ENCODE measurements at places on chromosomes 11 and 22.
A peak's percentile ranks its signal among the peaks of the same experiment; 100 is the strongest.

DNA sequence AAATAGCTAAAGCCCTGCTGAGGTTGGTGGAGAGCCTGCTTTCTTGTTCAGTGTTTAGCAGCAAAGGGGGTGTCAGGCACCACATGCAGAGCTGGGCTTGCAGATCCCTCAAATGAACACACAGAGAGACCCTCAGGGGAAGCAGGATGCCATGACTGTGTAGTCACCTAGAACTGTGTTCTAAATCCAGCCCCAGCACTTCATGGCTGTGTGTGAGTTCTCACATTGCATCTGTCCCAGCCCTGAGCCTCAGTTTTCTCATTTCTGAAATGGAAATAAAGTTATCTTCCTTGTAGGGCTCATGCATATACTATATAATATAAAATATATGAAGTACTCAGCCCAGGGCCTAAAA is 47.1 kb downstream of the CWC15 start:
- peak; percentile 66 for DNase-seq

DNA sequence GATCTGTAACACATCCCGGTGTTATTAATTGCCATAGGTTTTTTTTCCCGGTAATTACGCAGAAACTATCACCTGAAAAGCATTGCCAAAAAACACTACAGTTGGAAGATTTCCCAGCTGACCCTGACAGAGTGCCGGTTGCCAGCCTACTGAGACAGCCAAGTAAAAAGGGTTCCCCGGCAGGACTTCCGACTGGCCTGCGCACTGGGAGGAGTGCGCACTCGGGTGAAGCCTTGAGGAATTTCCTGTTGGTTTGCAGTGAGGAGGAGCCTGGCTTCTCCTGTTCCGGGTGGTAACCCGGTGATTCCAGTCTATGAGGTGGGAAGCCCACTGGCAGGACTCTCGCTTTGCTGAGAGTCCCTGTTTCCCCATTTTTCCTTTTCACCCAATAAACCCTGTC is 52.1 kb downstream of the CNTF start:
- no peak for DNase-seq

GRCh38 chr11:13462311-13462900 is 616 bp downstream of the BTBD10 start:
- peak; percentile 46 for DNase-seq

DNA sequence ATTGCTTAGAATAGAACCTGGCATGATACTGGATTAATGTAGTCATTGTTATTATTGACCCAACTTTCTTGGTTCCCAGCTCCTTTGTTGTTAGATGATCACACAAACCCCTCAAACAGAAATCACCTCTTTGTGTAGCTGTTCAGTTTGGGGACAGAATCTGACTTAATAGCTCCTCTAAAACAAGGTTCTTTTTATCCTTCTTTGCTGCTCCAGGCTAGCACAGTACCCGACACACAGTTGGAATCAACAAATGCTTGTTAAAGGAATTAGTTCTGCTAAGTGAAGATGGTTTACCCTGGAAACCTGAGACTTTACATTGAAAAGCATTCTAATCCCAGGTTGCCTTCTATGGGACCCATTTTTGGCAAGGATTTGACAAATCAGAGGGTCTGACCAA is 43.9 kb downstream of the GAB2 start:
- no peak for DNase-seq

GRCh38 chr11:130156108-130157022 is 3.2 kb upstream of the ST14 start:
- peak; percentile 47 for DNase-seq

GRCh38 chr11:71131861-71132260 is 120.5 kb downstream of the SHANK2 start:
- DNase-seq, result no peak

DNA sequence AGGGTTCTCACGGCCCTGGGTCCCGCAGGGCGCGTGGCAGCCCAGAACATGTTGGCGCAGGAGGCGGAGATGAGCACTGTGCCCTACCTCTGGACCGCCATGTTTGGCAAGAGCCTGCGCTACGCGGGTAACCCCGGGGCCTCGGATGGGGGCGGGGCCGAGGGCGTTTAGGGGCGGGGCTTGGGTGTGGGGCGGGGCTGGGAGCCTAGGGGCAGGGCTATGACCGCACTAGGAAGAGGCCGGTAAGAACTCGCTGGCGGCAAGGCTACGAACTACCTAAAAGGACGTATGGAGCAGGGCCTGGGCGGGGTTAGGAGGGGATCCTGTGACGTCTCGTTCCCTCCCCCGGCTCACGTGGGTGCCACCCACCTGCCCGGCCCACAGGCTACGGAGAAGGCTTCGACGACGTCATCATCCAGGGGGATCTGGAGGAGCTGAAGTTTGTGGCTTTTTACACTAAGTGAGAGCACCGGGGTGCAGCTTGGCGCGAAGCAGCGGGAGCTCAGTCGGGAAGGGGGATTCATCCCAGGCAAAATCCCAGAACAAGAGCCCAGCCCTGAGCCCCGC is 2.8 kb upstream of the LZTR1 start:
- DNase-seq, result peak; percentile 83

DNA sequence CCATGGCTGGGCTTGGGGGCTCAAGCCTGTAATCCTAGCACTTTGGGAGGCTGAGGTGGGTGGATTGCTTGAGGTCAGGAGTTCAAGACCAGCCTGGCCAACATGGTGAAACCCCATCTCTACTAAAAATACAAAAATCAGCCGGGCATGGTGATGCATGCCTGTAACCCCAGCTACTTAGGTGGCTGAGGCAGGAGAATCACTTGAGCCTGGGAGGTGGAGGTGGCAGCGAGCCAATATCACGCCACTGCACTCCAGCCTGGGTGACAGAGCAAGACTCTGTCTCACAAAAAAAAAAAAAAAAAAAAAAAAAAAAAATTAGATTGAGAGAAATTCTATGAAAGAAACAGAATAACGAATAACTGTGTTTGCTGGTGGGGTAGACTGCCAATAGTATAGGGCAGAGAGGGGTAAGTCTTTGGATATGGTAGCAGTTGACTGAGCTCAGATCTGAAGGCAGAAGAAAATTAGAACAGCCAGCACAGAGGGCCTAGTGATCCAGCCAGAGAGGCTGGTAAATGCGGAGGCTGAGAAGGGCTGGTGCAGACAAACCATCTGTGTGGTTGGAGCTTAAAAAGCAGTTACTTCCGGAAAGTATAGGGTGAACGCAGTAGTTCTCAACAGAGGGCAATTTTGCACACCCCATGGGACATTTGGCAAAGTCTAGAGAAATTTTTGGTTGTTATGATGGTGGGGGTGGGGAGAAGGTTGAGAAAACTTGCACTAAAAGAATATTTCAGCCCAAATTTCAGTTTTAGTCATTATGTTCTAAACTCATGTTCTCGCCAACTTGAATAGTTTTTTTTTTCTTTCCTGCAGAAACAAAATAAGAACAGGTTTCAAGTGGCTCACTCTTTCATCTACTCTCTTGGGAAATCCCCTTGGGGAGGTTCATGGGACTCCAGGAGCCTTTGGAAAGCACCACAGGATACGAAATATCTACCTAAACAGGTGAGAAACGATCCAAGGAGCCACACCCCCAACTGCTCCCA is 1.6 kb upstream of the HORMAD2 start:
- no peak for DNase-seq

DNA sequence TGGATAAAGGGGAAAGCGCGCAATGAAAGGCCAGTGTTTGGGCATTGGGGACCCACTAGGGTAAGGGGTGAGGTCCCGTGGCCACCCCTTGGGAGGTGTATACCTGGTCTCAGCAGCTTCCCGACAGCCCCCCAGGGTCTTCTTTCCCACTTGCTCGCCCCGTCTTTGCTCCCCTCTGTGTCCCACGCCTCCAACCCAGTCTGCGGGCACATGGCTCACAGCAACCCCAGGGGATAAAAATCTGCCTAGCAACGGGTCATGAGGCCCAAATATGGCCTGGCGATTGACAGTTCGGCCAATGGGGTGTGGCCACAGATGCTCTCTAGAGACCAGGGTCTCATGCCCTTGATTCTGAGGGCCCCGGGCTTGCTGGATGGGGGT is 41.6 kb downstream of the AHNAK start:
- no peak for DNase-seq

DNA sequence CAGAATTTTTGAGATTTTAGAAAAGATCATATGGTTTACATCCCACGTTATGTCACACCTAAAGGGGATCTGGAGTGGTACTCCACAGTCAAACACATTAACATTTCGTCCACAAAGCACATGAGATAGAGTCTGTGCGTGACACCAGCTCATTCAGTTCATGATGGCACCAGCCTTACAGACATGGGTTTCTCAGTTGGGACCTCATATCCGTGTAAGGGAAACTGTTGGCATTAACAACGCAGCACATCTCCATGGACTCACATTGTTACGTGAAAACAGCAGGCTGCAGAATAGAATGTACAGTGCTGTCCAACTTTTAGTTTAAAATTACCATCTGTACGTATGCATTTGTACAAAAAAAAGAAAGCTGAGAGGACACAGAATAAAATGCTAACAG is 14.0 kb downstream of the RIC8A start:
- DNase-seq, result no peak

GRCh38 chr11:63667995-63668795 is 3.0 kb downstream of the ATL3 start:
- peak; percentile 95 for DNase-seq

DNA sequence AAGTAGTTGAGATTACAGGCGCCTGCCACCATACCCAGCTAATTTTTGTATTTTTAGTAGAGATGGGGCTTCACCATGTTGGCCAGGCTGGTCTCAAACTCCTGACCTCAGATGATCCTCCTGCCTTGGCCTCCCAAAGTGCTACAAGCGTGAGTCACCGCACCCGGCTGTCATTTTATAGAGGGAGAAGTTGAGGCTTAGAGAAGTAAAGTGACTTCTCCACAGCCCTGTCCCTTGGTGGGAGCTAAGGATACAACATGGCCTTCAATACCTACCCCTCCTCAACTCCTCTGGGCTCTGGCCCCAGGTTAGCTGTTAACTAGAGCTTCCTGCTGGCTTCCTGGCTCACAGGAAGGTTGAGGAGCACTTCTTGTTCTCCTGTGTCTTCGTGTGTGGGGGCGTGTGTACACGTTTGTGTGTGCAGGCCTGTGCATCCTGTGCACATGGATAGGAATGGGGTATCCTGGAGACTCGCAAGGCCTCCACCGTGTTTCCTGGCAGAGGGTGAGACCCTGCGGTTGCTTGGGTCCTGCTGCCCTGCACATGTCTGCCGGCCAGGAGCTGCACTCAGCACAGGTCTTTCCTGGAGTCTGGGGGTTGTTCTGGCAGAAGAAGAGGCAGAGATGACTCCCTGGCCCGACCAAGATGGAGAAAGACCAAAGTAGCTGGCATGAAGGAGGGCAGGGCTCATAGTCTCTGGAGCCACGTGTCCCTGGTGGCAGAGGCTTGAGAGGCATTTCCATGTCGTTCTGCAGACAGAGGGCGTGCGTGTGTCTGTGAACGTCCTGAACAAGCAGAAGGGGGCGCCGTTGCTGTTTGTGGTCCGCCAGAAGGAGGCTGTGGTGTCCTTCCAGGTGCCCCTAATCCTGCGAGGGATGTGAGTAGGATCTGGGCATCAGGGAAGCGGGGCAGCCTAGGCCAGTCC is 2.4 kb downstream of the SIDT2 start:
- peak; percentile 73 for DNase-seq

DNA sequence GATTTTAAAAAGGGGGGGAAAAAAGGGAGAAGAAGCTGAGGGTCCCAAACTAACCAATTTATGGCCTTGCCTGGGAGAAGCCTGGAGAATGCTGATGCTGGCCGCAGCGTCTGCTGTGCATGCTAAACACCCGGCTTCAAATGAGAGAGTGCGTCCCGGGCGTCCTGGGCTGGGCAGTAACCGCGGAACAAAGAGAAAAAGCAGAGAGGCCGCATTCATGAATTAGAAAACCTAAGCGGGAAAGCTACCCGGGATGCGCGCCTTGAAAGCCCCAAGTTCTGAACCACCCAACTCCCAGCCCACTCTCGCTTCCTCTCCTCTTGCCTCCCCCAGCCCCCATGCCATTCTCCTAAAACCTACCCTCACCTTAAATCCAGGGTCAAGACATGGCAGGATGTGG is 6.5 kb downstream of the MN1 start:
- DNase-seq, result no peak

DNA sequence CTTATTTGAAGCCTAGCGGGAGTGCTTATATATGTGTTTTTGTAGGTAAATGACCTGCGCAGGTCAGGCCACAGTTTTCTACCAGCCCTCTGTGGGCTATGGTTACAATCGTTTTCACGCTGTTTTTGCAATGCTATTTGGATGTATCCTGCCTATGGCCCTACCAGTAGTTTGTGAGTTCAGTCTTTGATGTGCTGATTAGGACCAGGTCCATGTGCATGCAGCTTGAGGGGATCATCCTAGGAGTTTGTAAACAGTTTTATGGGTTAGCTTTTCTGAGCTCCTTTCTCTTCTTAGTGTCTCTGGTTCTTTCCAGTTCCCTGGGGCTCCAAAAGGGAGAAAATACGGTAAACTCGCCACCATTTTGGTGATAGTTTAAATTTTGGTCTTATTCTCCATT is 142.5 kb downstream of the LDLRAD3 start:
- no peak for DNase-seq

GRCh38 chr11:33700063-33700501 is 544 bp downstream of the C11orf91 start:
- no peak for DNase-seq

GRCh38 chr11:72436661-72437060 is 2.3 kb upstream of the CLPB start:
- no peak for DNase-seq

DNA sequence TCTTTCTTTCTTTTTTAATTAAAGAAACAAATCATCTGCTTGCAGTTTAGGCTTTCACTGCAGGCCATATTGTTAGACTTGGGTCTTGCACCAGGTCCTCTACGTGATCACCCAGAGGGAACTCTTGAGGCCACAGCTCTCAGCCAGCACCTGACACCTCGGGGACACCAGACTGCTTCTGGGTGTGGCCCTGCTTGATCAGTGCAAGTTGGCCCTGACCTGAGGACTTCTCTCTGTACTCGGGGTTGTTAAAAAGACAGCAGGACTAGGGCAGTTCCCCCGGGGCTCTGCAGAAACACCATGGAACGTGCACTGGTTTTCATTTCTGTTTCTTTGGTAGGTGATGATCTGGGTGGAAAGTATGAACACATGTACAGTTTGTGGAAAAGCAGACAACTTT is 51.2 kb upstream of the MYO18B start:
- no peak for DNase-seq

DNA sequence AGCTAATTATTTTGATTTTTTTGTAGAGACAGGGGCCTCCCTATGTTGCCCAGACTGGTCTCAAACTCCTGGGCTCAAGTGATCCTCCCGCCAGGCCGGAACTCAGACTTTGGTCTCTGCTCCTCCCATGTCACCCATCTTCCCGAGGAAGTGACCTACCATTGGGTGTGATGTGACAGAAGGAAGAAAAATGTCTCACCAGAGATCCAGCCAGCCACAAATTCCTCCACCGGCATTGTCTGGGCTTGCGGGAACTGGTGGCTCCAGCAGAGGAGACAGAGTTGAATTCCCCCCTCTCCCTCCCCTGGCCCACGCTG is 772 bp downstream of the SLC25A45 start:
- peak; percentile 81 for DNase-seq

GRCh38 chr11:19201737-19202605 is at the start of gene CSRP3:
Gene CSRP3, minus strand, starts transcription at chr11:19201983. Its CDS starts 9,535 bp downstream, at chr11:19192448.
- DNase-seq, result peak; percentile 53

All from fibroblast of skin of right biceps (primary cell).